ENCODE measurements at places on chromosomes 7 and 10.

DNA sequence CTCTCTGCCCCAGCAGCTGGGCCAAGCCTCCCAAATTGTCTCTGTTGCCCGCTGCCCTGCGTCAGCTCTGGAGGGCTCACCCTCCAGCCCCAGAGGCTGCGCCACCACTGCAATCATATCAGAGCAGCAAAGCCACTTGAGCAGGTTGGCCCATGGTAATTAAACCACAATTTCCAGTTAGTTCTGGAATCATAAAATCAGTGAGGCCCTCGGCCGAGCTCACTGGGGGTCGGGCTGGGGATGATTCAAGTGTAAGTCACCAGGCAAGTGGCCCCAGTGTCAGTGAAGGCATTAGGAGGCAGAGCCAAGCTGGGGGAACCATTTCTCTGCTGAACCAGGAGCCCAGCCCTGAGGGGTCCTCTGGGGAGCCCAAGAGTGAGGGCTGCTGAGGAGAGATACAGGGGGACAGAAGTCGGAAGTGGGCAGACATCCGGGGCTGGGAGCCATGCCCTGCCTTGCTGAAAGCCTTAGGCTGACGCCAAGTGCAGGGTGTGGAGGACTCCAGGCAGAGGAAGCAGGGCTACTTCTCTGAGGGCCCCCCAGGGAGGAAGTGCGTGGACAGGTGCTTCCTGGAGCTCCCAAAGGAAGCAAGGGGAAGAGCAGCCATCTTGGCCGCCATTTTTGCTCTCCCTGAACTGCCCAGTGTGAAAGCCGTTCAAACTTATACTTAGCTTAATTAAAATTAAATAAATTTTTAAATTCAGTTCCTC lies 29.5 kb upstream of the SLC29A3 start:
- no peak for DNase-seq

- DNase-seq, result no peak
Measured at GRCh38 chr10:9789996-9790395, 1227.7 kb upstream of the CELF2 start.

GRCh38 chr7:30321882-30322192 lies 37.4 kb downstream of the ZNRF2 start:
- no peak for DNase-seq

- no peak for DNase-seq
Measured at GRCh38 chr10:30384701-30385201, 35.7 kb upstream of the MTPAP start.

GRCh38 chr10:125057158-125058001 lies 103.0 kb downstream of the CTBP2 start:
- no peak for DNase-seq

DNA sequence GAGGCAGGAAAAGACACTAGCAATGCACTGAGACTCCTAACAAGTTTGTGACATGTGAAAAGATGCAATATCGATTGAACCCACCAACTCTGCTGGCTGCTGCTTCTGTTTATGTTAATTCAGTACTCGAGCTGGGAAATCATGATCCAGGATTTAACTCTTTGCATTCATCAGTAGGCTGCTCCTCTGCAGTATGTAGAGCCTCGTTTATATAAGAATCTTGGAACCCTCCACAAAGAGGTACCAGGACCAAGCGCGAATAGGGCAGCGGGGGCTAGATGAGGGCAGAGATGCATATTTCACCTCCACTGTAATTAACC lies 7.8 kb downstream of the PRKAG2 start:
- DNase-seq, result no peak

DNA sequence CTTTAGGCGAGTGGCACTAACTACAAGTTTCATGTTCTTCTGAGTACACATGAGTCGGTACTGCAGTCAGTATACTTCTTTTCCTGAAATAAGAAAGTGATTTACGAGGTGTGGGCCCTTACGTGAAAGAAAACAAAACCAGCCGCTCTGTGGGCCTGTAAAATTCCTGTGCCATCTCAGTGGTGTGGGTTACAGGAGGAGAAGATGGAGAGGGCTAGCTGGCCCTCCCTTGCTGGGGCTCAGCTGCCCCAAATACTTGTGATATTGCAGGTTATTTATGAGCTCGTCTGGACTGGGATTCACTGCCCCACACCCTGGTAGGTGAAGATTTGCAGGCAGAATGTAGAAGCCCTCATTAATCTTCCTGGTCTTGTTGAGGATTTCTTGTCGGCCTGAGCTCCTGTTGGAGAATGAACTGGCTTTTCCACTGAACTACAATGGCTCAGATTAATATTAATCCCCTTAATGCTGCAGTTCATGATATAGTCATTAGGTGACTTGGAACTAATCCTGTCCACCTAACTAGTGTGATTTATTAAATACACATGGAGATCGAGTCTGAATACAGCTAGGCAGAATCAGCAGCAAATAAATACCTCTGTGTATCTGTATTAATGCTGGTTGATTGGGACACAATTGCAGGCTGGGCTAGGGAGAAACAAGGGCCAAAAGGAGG lies 68.0 kb downstream of the GBF1 start:
- no peak for DNase-seq

DNA sequence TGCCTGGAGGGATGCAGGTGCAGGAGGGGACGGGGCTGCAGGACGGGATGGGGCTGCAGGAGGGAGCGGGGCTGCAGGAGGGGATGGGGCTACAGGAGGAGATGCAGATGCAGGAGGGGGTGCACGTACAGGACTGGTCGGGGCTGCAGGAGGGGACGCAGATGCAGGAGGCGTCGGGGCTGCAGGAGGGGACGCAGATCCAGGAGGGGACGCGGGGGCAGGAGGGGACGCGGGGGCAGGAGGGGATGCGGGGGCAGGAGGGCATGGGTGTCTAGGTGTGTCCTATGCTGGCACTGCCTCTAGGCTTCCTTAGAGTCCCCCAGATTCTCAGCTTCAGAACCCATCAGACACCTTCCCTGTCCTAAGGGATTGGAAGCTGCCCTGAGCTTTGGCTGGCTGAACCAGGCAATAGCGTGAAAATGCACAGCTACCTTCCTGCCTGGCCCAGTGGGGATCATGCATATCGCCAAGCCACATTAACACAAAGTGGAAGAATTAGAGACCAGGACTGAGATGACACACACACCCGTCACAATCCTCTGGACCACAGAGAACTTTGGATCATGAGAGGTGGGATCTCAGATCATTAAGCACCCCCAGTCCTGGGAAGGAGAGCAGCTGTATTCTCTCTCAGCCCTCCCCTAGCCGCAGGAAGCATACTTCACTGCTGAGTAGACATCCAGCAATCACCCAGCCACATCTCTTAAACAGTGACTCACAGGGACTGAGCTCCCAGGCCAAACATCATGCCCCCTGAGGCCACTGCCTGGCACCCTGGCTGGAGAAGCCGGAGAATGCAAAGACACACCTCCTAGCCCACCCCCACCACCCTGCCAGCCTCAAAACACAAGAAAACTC lies 67.3 kb downstream of the VWA2 start:
- no peak for DNase-seq

GRCh38 chr10:7538970-7539654 lies 127.7 kb downstream of the ITIH5 start:
- no peak for DNase-seq

- no peak for DNase-seq
Measured at GRCh38 chr10:132551093-132551807, 13.7 kb downstream of the INPP5A start.

GRCh38 chr7:94289071-94289470 lies 105.6 kb upstream of the COL1A2 start:
- DNase-seq, result no peak

DNA sequence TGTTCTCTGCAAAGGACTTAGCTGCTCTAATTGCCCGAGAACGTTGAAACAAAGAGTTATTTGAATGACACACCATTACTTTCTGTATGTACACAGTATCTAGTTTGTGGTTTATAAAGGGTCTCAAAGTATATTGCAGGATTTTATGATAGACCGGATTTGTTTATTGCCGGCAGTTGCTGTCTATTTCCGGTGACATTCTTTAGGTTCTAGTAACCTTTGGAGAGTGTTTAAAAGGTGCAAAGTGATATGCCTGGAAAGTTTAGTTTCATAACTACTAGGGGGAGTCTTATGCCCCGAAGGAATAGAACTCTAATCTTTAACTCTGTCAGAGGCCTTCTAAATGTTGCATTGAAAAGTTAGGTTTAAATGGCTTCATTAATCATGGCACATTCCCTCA lies 63.8 kb downstream of the PAPSS2 start:
- no peak for DNase-seq

DNA sequence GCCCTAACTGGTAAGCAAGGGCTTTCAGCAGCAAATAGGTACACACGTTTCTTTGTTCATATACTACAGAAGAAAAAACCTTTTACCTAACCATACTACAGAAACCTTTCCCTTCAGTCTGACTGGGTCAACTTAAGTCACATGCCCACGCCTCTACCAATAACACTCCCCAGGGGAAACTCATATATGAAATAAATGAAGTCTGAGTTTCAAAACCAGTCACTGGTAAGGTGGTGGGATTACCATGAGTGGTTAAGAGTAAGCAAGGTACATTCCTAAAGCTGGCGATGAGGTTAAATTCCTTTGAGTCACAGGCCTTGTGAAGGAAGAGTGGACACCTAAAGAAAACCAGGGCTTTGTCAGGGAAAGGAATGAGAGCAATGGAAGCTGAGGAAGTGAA lies 21.4 kb upstream of the KIF20B start:
- DNase-seq, result no peak

DNA sequence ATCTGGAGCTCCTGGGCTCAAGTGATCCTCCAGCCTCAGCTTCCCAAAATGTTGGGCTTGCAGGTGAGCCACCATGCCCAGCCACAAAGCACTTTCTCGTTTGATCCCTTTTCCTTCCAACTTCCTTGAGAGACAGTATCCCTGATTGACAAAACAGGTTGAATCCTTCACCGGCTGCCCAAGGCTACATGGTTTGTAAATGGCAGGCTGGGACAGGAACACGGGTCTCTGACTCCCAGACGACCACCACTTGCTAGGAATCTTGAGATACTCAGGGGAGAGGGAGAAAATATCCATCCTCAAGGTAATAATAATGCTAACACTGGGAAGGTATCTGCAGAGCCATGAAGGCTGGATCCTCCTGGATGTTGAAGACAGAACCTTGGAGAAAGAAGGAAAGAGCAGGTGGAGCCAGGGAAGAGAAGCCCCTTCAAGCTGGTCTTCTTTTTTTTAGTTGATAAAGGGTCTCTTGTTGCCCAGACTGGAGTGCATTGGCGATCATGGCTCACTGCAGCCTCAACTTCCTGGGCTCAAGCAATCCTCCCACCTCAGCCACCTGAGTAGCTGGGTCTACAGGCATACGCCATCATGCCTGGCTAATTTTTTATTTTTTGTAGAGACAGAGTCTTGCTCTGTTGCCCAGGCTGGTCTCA lies 19.8 kb downstream of the MMRN2 start:
- DNase-seq, result no peak

GRCh38 chr7:129066290-129067131 lies 11.6 kb upstream of the TNPO3 start:
- DNase-seq, result no peak

- no peak for DNase-seq
Measured at GRCh38 chr10:25327273-25327672, 152.5 kb downstream of the GPR158 start.

DNA sequence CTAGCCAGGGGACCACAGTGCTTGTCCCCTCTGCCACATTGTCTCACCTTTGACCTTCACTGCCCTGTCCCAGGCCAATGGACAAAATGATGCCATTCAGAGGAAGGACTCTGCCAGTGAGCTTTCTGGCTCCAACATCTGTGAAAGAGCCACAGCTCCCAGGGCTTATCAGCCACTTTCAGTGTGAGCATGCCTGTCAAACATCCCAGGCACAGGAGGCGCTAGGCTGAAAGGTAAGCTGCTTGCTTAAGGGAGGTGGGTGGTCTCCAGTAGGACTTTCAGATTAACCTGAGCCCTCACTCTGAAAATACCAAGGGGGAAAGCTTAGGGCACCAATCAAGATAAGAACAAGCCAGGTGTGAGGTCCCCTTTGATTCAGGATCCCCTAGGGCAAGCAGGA lies 59.8 kb upstream of the GDF10 start:
- no peak for DNase-seq

DNA sequence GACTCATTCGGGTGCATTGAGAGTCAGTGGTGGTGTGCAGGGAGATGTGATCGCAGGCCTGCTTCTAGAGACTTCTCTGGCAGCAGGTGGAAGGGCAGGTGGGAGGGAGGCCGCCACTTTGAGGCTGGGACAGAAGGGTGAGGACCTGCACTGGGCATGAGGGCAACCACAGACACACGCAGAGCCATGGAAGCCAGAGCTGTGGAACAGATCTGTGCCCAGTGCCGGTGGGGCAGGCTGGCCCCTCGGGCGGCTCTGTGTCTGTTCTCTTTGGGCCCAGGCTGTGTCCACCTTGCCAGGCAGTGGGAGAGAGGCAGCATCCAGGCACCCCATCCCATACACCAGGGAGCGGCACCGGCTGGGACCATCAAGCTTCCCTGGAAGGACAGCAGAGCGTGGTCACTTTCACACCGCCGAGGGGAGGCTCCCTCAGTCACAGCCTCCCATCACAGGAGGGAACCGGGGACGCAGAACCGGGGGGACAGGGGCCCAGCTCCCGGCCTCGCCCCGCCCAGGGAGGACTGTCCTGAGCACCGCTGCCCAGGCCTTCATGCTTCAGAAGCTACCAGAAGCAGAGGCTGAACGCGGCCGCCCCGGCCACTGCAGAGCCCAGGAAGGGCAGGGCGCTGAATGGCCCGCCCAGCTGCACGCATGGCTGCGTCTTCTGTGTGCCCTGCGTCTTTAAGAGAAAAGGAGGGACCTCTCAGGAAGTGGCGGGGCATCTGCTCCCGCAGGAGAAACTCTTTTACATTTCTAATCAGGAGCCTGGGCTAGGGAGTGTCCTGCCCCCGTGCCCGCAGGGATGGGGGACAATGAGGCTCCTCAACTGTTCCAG lies 32.1 kb downstream of the EN2 start:
- no peak for DNase-seq

GRCh38 chr10:71259815-71260501 lies 47.6 kb downstream of the UNC5B start:
- no peak for DNase-seq

DNA sequence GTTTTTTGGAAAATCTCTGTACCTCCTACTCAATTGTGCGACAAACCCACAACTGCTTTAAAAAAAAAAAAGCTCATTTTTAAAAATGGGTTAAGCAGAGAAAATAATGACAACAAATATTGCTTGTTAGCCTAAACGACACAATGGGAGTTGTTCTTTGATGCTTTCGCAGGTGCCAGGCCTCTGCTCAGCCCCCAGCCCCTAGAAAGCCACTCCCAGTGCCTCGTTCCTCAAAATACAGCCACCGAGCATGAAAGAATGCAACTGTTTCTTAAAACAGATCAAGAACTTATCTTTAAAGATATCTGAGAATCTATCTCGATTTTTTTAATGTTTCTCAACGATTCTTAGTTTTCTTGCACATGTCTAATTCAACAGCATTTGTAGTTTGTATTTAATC lies 85.2 kb upstream of the PFKP start:
- no peak for DNase-seq

DNA sequence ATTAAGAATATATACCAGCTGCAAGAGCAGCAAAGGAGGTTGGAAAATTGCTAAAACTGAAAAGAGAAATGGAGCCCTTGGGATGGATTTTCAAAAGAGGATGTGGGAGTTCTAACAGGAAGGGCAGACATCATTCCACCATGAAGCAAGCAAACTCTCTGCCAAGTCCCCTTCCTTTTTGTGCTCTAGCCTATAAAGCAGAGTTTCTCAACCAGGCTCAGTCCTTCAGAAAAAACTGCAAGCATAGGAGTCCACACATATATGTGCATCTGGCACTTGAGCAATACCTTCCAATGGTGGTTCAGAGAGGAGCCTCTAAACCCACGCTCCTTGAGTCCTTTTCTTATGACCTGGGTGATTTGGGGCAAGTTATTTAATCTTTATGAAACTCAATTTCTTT lies 98.6 kb upstream of the MKX start:
- no peak for DNase-seq

- DNase-seq, result no peak
Measured at GRCh38 chr10:1309617-1310270, 253.6 kb downstream of the WDR37 start.

Data from activated CD8-positive, alpha-beta memory T cell treated with anti-CD3 and anti-CD28 coated beads, Interleukin-2, amount 50 U/mL, for 48 hours (primary cell).